ENCODE measurements at places on chromosomes 7 and 10.

GRCh38 chr10:94052281-94052680, 58.5 kb downstream of the PLCE1 start:
- DNase-seq, result no peak

- DNase-seq, result no peak
Observed at GRCh38 chr10:77139252-77140160, 498.1 kb downstream of the KCNMA1 start.

GRCh38 chr10:56360583-56360966, 484 bp downstream of the ZWINT start:
- no peak for DNase-seq

DNA sequence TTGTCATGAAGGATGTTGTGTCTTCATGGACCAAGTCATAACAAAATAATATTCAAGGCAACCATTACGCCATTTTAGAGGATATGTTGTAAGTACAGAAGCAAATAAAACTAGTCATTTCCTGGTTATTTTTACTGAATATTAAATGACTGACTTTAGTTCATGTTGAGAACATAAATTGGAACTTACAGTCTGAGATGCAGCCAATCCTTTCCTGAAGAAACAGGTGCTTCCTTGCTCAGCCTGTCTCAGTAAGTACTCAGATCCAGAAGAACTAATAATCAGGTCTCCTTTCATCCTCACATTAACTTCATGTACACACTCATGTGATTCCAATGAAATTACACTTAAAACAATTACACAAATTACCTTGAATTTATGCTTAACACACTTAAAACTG, 12.3 kb downstream of the SEMA3A start:
- DNase-seq, result no peak

- no peak for DNase-seq
Observed at GRCh38 chr7:141231018-141231792, 157.3 kb downstream of the TMEM178B start.
